ENCODE measurements at places on chromosomes 1 and 21. TPM values are rescaled to one million over a fixed set of nuclear protein-coding genes. Genes with fewer than 3 reads are reported as not detected.

- DNase-seq = no peak
These were observed 3.5 kb upstream of the TRIT1 start for GRCh38 chr1:39886757-39887231.

GRCh38 chr1:19456968-19457441 lies 28.3 kb downstream of the CAPZB start:
- no peak for DNase-seq

GRCh38 chr1:158101927-158102326 lies 78.8 kb upstream of the CD1D start:
- DNase-seq = no peak

- DNase-seq = no peak
These were observed 20.7 kb downstream of the IL10RB start for GRCh38 chr21:33286600-33287456.

GRCh38 chr1:23168445-23169194 lies at the start of gene LUZP1:
Gene LUZP1, minus strand, starts transcription at chr1:23168856.
- DNase-seq = peak; percentile 74

DNA sequence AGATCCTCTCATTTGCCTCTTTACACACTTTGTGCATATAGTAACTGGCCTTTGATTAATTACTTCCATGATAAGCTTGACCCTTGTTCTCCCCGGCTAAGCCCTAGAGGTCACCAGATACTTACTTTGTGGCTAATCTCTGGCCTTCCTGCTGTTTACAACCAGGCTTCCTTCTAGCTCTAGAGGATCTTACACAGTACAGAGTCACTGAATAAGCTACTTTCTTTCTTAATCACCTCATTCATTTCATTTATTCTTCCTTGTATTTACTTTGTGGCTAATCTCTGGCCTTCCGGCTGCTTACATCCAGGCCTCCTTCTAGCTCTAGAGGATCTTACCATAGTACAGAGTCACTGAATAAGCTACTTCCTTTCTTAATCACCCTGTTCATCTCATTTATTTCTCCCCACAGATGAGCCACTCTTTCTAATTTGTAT lies 144.3 kb upstream of the C1orf21 start:
- no peak for DNase-seq

- no peak for DNase-seq
These were observed 6.3 kb downstream of the BACH1 start for GRCh38 chr21:29305068-29305467.

DNA sequence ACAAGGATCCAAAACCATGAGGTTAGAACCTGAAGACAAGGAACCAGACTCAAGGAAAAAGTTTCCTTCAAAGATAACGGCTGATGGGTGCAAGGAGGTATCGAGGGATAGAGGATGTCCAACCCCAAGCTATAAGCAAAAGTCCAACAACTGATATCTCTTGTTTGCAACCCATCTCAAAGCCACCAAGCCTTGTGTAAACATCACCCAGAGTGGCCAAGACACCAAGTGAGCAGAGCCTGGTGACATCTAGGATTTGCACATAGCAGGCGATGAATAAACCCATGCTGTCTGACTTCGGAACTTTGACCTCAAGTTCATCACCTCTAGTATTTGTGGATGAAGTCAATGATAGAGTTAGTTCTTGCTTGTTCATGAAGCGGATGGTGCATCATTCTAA lies 180.7 kb downstream of the ETS2 start:
- DNase-seq = no peak

GRCh38 chr1:21871943-21872342 lies 59.9 kb downstream of the LDLRAD2 start:
- DNase-seq = no peak

GRCh38 chr1:178723546-178723945 lies 1.5 kb upstream of the RALGPS2 start:
- no peak for DNase-seq

GRCh38 chr1:181159451-181160140 lies 71.1 kb downstream of the IER5 start:
- DNase-seq = peak; percentile 61

DNA sequence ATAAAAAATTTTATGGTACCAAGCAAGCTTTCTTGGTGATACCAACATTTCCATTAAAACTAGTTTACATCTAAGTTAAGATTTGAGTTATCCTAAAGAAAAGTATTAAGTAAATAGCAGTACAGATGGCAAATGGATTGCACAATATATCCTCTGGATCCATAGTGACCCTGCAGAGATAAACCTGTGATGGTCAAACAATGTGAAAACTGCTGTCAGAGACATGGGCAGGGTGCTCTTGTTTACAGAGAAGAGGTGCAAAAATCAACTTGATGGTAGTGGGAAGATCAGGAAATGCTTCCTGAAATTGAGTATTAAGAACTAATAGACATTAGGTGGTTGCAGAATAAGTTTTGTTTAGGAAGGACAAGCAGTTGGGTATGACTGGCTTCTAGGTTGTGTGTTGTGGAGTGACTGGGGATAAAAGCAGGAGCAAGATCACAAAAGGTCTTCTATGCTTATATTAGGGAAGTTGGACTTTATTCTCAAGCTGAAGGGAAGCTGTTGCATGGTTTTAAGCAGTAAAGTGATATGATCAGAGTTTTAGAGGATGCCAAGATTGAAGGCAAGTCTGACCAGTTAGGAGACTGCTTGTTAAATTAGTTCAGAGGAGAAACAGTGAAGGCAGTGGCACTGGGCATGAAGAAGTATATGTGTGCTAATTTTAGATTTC lies 9.9 kb downstream of the TTC3 start:
- no peak for DNase-seq

DNA sequence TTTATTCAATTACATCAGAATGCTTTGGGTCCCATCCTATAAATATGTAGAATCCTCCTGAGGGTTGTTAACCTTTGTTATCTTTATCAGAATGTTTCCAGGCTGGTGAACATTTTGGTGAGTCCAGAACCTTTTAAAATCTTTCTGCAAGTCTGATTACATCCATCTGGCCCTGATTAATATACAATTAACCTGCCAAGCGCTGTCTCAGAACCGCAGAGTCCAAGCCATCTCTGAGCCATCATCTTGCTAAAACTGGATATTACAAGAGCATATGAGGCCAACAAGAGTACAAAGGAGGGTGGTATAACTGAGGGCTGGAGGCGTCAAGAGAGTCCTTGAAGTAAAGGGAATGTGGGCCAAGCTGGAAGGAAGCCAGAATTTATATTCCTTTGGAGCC lies 88.6 kb upstream of the ZC3H11B start:
- no peak for DNase-seq

DNA sequence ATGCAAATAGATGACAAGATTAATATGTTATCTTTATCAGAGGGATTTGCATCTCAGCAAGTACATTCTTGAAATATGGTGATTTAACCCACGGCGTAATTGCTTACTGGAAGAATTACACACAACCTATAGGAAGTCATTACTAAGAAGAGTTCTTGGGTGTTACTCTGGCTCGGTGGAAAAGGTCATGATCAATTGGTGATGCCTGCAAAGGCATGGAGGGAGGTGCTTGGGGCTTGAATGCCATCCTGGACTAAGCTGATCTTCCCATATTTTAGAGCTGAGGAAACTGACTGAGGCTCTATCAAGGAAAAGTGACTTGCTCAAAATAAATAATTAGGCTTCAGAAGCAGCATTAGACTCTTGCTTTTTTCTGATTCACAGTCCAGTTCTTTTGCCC lies 137.5 kb upstream of the JUN start:
- no peak for DNase-seq

GRCh38 chr1:36279110-36279788 lies 26.9 kb upstream of the SH3D21 start:
- no peak for DNase-seq

DNA sequence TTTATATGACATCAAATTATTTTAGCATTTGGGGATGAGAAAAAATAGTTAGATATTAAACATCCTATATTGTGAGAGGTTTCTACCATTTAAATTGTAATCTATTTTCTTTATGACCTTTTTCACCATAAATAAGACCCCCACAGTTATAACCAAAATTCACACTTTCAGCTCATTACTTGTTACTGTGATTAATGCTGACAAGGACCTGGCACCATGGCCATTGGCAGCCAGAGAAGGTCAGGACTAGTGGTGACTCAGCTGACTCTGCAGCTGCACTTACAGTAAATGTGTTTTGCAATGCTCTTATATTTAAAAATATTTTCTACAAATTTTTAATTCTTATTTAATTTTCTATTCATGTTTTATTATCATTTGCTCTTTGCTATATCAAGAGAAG lies 133.3 kb upstream of the C1orf105 start:
- DNase-seq = no peak

DNA sequence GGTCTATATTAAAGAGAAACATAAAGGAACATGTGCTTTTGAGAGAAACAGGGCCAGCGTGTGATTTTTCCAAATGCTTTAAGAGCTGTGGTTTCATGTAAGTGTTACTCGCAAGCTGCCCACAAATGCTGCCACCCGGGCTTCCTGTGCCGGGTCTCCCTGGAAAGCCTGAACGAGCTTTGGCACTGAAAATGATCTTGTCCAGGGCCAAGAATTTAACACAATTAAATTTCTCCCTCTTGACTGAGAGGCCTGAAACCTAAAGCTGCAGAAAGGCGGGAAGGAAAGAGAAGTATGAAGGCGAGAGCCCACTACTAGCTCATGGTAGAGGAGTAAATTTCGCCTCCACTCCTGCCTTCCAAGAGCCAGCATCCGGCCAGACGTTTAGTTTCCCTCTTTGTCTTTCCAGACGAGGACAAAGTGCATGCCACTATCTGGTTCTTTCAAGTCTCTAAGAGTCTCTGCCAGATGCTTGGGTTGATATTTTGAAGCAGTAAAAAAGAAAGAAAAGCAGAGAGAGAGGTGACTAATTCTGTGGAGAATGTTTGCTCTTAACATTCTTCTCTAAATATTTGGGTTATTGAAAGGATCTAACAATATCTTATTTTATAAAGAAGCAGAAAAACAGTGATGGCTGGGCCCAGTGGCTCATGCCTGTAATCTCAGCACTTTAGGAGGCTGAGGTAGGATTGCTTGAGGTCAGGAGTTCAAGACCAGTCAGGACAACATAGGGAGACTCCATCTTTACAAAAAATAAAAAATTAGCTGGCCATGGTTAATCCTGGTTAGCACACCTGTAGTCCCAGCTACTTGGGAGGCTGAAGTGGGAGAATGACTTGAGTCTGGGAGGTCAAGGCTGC lies 100.0 kb upstream of the HNRNPU start:
- DNase-seq = peak; percentile 34

GRCh38 chr1:54951810-54952226 lies 28.6 kb upstream of the TMEM61 start:
- DNase-seq = no peak

- DNase-seq = no peak
These were observed 452.7 kb downstream of the KCNT2 start for GRCh38 chr1:196155586-196155985.

- no peak for DNase-seq
These were observed 306.6 kb upstream of the PRMT6 start for GRCh38 chr1:106749906-106750305.

Gene SLC22A15
- 0.52 TPM for total RNA-seq

GRCh38 chr1:45490121-45490625 lies 790 bp downstream of the TESK2 start:
- peak; percentile 34 for DNase-seq

DNA sequence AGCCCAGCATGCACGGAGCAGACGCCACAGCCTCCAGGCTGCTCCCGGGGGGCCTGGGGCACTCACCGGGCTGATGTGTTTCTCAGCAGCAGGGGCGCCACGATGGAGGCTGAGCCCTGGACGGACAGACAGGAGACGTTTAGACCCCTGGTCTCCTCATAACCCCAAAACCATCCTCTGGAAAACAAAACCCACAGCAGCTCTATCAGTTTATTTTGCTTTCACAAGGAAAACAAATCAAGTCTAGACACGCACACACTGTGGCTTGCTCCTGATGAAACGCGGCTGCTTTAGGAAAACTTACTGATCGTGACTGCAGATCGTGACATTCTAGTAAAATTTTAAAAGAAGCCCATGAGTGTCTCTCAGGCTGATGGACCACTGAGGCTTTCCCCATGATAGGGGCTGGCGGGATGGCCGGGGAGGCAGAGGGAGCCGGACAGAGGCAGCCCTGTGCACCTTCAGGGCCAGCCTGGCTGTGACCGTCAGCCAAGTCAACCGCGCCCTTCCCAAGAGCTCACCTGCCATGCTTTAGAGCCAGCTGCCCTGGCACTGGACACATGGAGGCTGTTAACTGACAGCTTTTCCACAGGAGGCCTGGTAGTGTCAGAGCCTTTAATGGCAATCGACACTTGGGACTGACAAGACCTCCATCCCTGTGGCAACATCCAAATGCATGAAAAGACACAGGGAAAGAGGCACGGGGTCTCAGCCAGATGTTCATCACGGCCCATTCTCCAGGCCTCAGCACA lies 5.2 kb downstream of the POFUT2 start:
- DNase-seq = no peak

DNA sequence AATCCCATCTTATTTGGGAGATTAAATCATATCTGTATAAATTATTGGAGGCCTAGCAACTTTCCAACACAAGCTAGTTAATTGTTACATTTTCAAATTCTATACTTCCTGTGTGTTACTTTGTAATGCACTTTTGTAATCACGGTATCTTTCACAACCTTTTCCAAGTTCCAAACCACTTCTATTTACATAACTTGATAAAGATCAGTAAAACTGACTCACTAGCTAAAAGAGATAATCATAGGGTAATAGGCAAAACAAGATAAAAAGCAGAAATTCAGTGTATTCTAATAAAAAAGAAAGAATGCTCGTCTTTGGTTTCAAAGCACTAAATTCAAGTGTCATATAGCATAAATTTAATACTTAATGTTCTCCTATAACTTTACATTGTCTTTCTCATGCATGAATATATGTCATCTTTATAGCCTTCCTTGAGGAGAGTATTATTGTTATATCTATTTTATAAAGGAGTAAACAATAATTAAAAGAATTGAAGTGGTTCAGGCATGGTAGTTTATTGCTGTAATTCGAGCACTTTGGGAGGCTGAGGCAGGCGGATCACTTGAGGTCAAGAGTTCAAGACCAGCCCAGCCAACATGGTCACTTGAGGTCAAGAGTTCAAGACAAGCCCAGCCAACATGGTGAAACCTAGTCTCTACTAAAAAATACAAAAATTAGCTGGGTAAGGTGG lies 66.4 kb downstream of the RGS13 start:
- no peak for DNase-seq

- DNase-seq = no peak
These were observed at the start of gene SEMA4A for GRCh38 chr1:156153362-156153761. Gene SEMA4A, plus strand, starts transcription at chr1:156153585. Its CDS starts 994 bp downstream, at chr1:156154579.
